ENCODE measurements at places on chromosomes 5 and 9. TPM values are rescaled to one million over a fixed set of nuclear protein-coding genes. Genes with fewer than 3 reads are reported as not detected.

Gene TRPM3
- total RNA-seq: not detected

Gene AHRR
- 4.9 TPM for total RNA-seq

Gene PHF24
- total RNA-seq: 0.09 TPM

Gene ECSCR
- total RNA-seq: not detected

Gene SPINK13
- not detected for total RNA-seq

Gene EPB41L4A
- total RNA-seq: 1.7 TPM

Gene SPATA31E1
- total RNA-seq: not detected

Gene GNA14
- total RNA-seq: 0.14 TPM

Gene CDC25C
- total RNA-seq: 13.5 TPM

Gene PCDHA1
- total RNA-seq: 0.48 TPM

Gene INSL4
- total RNA-seq: 16.3 TPM

Gene PKD2L2
- total RNA-seq: not detected

Gene ROPN1L
- total RNA-seq: 2.3 TPM

Gene TAF11L5
- not detected for total RNA-seq

Gene PLPP7
- total RNA-seq: not detected

Gene GALNT12
- total RNA-seq: 5.2 TPM

Gene VCAN
- total RNA-seq: 10.5 TPM

Gene C9orf153
- total RNA-seq: 0.14 TPM

Gene EQTN
- not detected for total RNA-seq

Gene FGF18
- 0.80 TPM for total RNA-seq

Gene ADAMTSL1
- total RNA-seq: not detected

Gene SHOC1
- total RNA-seq: not detected

Gene EEIG1
- total RNA-seq: 39.5 TPM

Gene HAND1
- 0.23 TPM for total RNA-seq

Gene CCDC183
- total RNA-seq: 0.74 TPM

Gene KCNV2
- not detected for total RNA-seq

Gene IFNA13
- total RNA-seq: not detected

Gene RALGPS1
- total RNA-seq: 2.4 TPM

Gene TMEM250
- total RNA-seq: 53.9 TPM

Gene ALDOB
- total RNA-seq: not detected

Gene NUTM2F
- total RNA-seq: not detected

Gene PCDHB12
- total RNA-seq: not detected

Gene BTNL9
- total RNA-seq: 1.3 TPM

Gene PCDHGB2
- total RNA-seq: 0.15 TPM

Gene CA9
- 6.6 TPM for total RNA-seq

Gene FOXD1
- 25.4 TPM for total RNA-seq

Gene NMUR2
- total RNA-seq: not detected

Gene SLC9A3
- 2.2 TPM for total RNA-seq

Gene TAF11L10
- total RNA-seq: not detected

Gene EDIL3
- total RNA-seq: 0.31 TPM
